Endothelial cell (in vitro differentiated cells): ENCODE measurements at places on chromosomes 2 and 18.

DNA sequence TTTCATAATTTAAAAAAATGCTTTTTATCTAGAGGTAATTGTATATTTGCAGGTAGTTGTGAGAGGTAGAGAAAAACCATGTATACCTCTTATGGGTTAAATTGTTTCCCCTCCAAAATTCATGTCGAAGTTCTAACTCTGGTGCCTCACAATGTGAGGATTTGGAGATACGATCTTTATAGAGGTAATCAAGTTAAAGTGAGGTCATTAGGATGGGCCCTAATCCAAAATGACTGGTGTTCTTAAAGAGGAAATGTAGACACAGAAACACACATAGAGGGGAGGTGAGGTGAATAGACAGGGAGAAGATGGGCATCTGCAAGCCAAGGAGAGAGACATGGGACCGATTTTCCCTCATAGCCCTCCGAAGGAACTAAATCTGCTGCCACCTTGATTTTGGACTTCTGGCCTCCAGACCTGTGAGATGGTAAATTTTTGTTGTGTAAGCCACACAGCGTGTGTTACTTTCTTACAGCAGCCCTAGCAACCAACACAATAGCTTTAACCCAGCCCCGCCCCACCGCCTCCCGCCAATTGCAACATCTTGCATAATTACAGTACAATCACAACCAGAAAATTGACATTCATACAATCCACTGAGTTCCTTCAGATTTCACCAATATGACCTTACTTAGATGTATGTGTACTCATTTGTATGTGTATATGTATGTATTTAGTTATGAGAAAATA is 208.9 kb downstream of the MIB1 start:
- no peak for DNase-seq

DNA sequence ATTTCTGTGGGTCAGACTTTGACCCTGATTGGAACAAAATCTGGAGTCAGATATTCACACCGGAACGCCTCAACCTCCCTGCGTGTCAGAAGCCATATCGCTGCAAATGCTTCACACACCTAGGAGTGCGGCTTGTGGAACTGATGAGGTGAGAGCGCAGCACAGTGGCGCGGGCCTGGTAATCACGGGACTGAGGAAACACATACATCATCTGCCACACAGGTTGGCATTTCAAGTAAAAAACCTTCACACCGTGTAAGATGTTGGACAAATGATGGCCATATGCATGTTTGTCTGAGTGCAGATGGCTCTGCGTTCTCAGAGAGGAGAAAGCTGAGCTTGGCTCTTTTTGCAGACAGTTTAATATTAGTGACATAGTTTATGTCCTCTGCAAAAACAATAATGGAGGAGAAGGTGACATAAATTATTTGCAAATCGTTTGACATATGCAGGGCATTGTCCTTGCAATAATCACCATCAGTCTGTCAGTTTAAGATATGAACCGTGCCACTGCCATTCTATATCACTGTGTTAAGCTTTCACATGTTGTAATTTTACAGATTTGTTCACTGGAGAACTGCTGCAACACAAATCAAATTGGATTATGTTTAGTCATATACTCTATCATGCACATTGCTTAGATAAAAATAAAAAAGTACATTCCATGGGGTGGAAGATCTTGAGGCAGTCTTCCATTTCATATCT is 101.4 kb downstream of the MTX2 start:
- no peak for DNase-seq

- no peak for DNase-seq
Measured at GRCh38 chr2:236102971-236103370, 65.2 kb downstream of the GBX2 start.

DNA sequence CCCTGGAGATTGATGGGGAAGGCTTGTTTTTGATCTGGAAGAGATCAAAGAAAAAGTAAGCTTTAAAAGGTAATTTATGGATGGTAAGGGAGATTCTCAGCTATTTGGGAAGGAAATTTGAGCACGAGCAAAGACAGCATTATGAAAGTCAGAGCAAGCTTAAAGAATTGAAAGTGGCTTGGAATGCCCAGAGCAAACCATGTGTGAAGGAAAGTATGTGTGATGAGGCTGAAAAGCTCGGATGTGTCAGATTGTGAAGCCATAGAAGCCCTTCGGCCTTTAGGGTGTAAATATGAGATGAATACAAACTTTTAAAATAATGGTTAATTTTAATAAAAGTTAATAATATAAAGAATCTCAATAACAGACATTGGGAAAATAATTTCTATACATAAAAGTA is 377.4 kb upstream of the DSEL start:
- no peak for DNase-seq

GRCh38 chr18:27054926-27055325 is 130.2 kb downstream of the CHST9 start:
- no peak for DNase-seq

- DNase-seq, result peak; percentile 50
Measured at GRCh38 chr2:207711750-207712530, 500 bp downstream of the CCNYL1 start.
